ENCODE measurements at places on chromosomes 4 and X. TPM values are rescaled to one million over a fixed set of nuclear protein-coding genes. Genes with fewer than 3 reads are reported as not detected.

The GABRB1 gene
- not detected for total RNA-seq

DNA sequence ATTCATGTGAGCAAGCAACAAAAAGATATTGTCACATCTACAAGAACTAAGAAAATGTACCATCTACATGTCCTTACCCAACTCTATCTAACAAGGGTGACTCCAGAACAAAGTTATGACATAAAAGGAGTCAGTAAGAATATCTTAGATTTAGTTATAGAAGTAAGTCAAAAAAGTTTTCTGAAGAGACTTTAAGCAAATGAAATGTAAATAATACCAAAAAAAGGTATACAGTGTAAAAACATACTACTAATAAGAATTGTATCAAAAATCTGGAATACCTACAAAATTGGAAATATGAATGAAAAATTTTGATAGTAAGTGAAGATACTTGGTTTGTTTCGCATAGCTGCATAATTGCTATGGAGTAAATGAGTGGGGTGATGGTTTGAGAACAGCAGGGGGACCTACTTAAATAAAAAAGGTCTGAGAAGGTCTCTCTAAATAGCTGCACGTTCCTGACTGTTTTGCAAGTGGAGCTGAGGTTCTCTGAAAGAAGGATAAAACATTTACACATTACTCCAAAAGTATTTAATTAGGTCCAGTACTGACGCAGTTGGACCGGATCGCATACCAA is 51.0 kb upstream of the ENPP6 start:
- no peak for DNase-seq

The SHISA3 gene
- 1.4 TPM for total RNA-seq

DNA sequence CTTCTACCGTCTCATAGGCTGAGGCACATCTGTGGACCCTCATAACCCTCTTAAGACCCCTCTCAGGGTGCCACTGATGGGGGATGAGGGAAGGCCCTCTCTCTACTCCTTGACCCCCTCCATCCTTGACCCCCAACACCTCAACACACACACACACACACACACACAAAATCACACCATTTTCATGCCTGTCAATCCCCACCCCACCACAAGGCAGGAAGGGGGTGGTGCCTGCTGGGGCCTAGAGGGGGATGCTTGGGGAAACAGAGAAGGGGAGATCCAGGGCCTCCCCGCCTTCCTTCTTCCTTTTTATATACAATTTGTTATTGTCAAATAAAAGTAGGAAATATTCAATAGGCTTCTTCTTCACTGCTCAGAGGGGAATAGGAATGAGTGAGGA is 1.2 kb upstream of the EBP start:
- DNase-seq: no peak

The PROM1 gene
- total RNA-seq: 4.8 TPM

The WWC2 gene
- 119 TPM for total RNA-seq

DNA sequence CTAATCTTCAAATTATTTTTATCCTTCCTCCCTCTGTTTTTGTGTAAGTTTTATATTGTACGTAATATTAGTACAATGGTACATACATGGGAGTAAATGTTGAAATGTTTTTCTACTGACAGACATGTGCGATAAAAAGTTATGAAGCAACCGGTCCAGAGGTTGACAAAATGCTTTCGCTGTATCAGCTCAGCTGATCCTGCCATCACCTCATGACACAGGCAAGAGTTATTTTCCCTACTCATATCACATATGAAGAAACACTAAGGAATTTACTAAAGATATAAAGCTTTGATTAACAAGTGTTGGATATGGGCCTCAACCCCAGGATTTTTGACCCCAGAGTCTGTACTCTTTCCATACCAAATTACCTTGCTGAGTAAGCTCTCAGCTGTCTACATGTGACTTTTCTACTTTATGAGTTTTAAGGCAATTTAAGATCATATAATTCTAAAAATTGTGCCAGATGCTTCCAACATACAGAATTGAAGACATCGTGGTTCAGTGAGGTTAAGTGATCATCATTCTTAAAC is 50.0 kb downstream of the CLCN5 start:
- DNase-seq: no peak

GRCh38 chr4:129167640-129168260 is 71.8 kb downstream of the C4orf33 start:
- DNase-seq: no peak

DNA sequence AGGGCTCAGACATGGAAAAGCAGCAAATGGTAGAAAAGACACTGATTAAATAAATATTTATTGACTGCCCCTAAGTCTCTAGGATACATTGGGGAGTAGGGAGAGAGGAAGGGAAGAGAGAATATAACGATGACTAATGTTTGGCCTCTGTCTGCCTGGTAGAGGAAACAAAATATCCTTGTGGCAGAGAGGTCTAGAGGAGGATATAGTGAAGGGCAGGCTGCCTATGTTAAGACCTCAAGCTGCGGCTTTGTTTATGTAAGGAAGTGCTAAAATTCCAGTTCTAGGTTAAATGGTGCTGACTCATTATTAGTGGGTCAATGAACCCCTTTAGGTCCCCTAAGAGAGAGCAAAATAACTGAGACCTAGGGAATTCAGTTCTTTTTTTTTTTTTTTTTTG is 427.3 kb upstream of the FTHL17 start:
- no peak for DNase-seq

- DNase-seq: no peak
Measured at GRCh38 chr4:132384709-132385108, 764.4 kb upstream of the PCDH10 start.

The SERTM2 gene
- not detected for total RNA-seq

The KIAA1210 gene
- not detected for total RNA-seq

- no peak for DNase-seq
Measured at GRCh38 chrX:15384304-15384703, at the start of gene VEGFD. Gene VEGFD (minus strand): TSS chrX:15384413. CDS start chrX:15383946, 467 bp downstream.

The CSAG3 gene
- total RNA-seq: not detected

The PALLD gene
- total RNA-seq: 81.6 TPM

GRCh38 chr4:182227611-182228010 is 15.6 kb upstream of the TENM3 start:
- no peak for DNase-seq

The TRIM60 gene
- total RNA-seq: not detected

GRCh38 chr4:55742655-55743202 is 76.9 kb upstream of the EXOC1L start:
- peak; percentile 0 for DNase-seq

- DNase-seq: no peak
Measured at GRCh38 chr4:74658116-74658515, 136.2 kb downstream of the BTC start.

DNA sequence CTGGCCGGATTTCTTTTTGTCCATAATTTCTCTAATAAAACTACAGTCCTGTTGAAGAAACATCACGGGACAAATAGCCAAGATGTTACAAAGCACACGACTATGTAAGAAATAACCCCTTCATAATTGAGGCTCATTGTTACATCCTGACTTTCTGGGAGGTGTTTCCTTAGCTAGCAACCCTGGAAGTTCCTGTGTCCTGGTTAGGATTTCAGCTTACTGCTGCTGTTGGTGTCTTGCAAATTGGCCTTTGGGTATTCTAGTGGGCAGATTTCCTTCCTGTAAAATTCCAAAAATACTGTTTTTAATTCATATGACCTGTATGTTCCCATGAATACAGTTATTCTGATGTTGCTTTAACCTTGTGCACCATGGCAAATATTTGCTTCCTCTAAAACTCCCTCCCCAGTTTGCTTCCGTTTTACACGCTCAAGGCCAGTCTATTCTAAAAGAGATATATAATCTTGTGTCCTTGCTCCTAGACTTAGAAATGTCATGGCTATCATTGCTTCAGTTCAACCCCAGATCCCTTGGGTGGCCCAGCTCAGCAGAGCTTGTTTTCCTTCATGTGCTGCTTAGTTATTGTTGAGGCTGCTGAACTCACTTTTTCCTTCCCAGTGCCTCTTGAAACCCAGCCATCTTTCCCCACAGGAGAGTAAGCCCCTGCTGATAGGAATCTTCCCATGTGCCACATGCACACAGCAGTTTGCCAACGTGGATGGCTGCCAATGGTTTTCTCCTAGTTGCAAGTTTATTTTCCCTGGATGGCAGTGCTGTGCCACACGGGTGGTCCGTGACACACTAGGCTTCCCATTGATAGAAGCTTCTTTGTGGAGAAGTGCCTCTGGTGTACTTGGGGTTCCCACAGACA is 75.8 kb downstream of the TSPAN7 start:
- DNase-seq: no peak

DNA sequence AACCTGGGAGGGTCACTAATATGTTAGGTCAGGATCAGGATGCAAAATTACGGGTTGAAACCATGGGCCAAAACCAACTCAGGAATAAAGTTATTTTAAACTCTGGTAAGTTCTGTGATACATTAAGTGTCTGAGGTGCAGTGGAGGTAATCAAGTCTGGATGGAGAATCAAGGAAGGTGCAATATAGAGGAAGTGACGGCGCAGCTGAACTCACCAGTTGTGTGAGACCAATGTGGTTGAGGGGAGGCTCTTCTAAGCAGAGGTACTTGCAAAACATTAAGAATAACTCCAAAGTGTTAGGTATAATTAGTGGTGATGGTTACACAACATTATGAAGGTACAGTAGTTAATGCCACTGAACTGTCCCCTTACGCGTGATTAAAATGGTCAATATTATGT is 19.7 kb downstream of the GAB3 start:
- no peak for DNase-seq

DNA sequence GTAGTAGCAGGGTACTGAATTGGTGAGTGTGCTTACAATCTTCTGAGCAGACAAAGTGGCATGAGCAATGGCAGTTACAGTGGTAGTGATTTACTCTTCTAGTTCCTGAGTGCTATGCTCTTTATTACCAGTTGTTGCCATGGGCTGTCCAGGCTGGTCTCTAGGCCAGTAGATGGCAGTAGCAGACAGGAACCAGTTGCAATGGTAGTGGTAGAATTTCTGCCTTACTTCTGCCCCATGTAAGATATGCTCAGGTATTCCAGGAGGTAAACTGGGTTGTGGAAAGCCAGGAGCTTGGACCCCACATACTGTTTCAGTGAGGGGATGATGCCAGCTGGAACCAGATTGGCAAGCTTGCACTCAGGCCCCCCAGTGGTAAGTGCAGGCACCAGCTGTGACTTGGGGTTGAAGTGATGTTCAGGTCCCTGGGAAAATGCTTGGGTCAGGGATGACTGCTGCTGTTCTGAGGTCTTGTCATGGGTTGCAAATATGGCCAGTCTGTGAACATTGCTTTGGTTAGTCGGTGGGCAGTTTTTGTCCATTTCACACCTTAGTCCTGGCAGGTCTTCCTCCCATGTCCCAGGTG is 63.0 kb upstream of the ZXDB start:
- DNase-seq: no peak

- no peak for DNase-seq
Measured at GRCh38 chr4:147842573-147842972, 110.7 kb downstream of the ARHGAP10 start.

- DNase-seq: peak; percentile 56
Measured at GRCh38 chr4:85909851-85910250, 434.9 kb downstream of the ARHGAP24 start.

GRCh38 chrX:100926453-100926852 is 2.3 kb downstream of the XKRX start:
- no peak for DNase-seq

GRCh38 chr4:110799211-110799610 is 176.3 kb upstream of the PITX2 start:
- no peak for DNase-seq

The BTK gene
- total RNA-seq: 23.0 TPM

The MAOA gene
- total RNA-seq: 270 TPM

DNA sequence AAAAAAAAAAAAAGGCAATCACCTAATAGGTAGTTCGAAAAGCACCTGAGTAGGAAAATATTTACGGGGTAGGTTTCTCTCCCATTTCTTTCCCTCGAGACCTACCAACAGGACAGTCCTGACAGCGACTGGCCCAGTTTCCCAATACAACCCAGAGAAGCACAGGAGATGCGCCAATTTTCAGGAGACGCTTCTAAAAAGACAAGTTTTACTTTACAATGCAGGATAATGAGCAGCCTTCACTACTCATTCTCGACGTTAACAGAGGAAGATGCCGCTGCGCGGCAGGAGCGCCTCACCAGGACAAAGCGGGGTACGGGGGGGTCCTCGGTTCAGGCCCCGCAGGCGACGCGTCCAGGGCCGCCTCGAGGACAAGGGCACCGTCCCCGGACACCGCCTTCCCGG is 708 bp downstream of the BCLAF3 start:
- no peak for DNase-seq

GRCh38 chrX:12966151-12966550 is 8.8 kb upstream of the TMSB4X start:
- no peak for DNase-seq

DNA sequence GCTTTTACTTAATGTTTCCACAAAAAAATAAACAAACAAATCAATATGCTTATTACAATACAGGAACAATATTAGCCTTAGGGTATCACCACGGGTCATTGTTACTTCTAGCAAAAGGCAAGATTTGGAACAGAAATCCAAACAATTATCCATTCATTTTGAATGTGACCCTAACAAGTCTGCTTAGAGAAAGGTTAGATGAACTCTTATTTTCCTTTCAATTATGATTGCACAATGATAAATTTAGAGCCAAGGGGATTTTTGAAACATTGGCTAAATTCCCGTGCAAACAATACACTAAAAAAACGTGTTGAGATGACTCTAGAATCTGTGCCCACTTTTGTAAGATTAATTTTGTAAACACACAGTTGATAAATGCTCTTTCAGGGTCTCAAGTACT is 474.7 kb downstream of the PCDH7 start:
- no peak for DNase-seq

The AKAP14 gene
- 0.31 TPM for total RNA-seq

GRCh38 chrX:76977452-76977851 is 469.7 kb upstream of the FGF16 start:
- no peak for DNase-seq

- DNase-seq: no peak
Measured at GRCh38 chr4:179664430-179665027, 2222.3 kb upstream of the AGA start.
